CD4-positive, alpha-beta T cell treated with Interleukin-1 beta for 1 hour (primary cell): ENCODE measurements at places on chromosomes 5 and 9.

- no peak for DNase-seq
These were observed 3.4 kb upstream of the APBA1 start for GRCh38 chr9:69675563-69675962.

DNA sequence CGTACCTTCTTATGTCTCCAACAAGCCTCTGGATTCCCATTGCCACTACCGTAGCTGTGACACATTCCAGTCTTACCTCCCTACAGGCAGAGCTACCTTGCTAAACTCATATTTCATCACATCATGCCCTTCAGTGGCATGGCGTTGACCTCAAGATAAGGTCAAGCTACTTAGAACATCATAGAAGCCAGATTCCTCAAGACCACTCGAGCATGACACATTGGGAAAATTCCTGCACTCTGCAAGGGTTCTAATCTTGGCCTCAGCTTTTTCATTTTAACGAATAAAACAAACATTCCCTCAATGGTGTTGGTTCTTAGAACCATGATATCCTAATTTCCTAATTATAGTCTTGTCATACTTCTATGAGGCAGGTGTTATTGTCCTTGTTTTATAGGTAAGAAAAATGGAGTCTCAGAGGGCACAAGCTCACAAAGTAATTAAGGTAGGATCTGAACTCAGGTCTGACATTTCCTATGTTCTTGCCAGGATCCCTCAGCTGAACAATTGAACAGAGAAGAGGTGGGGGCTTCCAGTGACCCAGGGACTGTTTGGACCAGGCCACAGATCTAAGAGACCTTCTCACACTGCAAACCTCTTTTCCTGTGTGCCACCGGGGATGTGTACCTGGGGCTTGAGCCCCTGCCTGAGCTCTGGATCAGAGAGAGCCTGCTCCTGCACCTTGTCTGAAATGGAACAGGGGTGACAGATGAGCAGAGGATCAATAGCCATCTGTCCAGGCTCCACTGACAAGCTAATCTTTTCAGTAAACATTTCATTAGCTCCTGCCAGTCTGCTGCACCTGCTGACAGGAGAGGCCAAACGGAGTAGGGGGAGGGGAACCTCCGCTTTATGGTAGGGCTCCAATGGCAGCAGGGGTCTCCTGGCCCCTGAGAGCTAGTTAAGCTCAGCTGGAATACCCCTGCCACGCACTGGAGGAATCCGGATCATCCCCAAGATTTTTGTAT lies 49.3 kb downstream of the ALG2 start:
- DNase-seq: no peak

- no peak for DNase-seq
These were observed 20.2 kb downstream of the PBX3 start for GRCh38 chr9:125767349-125767748.

GRCh38 chr5:75281716-75282465 lies 45.2 kb upstream of the ANKRD31 start:
- DNase-seq: no peak

GRCh38 chr5:89930591-89931392 lies 478.8 kb downstream of the CETN3 start:
- no peak for DNase-seq

GRCh38 chr9:136077491-136077890 lies 17.6 kb downstream of the NACC2 start:
- DNase-seq: no peak

- no peak for DNase-seq
These were observed 79.2 kb downstream of the UBE2QL1 start for GRCh38 chr5:6527749-6528455.

- DNase-seq: no peak
These were observed 149.6 kb downstream of the TTLL11 start for GRCh38 chr9:121943463-121943862.

- no peak for DNase-seq
These were observed 6.2 kb downstream of the TUT7 start for GRCh38 chr9:86347991-86348390.

- peak; percentile 39 for DNase-seq
These were observed 68.2 kb upstream of the TNFAIP8 start for GRCh38 chr5:119287547-119288111.

DNA sequence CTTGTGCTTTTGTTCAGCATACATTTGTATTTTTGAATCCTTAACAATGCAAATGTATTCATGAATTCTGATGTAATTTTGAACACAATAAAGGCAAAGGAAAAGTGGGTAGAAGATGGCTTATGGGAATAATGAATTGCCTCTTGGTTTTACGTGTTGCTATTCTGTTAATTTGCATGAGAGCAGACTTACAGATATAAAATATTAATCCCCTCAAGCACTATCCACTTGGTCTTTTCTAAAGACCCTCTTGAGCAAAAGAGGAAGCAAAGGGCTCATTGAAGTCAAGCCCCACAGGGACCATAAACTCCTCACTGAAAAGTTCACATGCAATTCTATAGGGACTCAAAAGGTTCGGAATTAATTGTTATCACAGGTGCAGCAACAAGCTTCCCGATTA lies 51.9 kb downstream of the OSTF1 start:
- no peak for DNase-seq

DNA sequence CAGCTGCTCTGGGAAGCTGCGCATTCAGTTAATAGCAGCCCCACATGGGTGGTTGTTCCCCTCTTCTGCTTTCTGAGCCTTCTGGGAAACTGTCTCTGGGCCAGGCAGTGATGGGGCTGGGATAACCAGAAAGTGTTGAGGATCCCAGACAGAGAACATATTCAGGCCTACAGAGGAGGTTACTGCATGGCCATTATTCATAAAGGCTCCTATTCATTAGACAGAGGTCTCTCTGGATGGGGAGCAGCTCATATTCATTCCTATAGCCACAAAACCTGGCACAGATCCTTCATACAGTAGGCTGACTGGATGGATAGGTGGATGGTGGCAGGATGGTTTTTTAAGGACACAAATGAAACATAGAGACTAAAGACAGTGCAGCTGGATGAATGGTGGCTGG lies 76.3 kb downstream of the HSPA4 start:
- no peak for DNase-seq

GRCh38 chr5:50415912-50416311 lies 25.2 kb downstream of the EMB start:
- peak; percentile 31 for DNase-seq

DNA sequence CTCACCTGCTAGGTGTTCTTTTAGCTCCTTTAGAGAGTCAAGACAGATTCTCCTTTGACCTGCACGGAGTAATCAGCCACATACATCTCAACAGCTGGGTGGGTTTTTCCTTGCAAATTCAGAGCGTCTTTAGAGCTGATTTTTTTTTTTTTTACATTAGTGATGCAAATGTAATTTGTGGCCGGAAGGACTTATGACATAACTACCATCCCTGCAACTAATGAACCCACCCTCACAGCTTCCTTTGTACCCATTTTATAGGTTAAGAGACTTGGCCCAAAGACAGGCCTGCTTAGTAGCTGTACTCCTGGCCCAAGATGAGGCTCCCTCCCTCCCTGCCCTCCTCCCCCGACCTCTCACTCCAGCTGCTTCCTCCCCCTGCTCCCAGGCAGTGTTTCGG lies 69.9 kb upstream of the NIPAL4 start:
- no peak for DNase-seq

GRCh38 chr9:2016408-2017330 lies 1.5 kb downstream of the SMARCA2 start:
- DNase-seq: peak; percentile 58

DNA sequence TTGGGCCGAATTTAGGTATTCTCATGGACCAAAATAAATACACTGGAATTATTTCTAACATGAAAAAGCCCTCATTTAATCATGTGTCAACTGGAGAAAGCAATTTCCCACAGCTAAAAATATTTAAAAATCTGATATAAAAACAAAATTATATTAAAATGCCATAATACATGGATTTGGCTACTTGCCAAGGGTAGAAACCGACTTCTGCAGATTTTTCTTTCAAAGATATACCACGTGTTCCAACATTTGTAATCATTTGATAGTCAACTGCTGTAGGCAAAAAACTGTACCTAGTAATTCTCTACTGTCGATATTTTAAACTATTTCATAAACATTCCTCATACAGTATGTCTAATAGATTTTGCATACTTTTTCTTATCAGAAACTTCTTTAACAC lies 237.6 kb downstream of the FBXL17 start:
- DNase-seq: no peak

- DNase-seq: no peak
These were observed 17.3 kb downstream of the LMAN2 start for GRCh38 chr5:177334155-177334551.

- DNase-seq: no peak
These were observed 364.4 kb downstream of the GADD45G start for GRCh38 chr9:89969156-89969675.

DNA sequence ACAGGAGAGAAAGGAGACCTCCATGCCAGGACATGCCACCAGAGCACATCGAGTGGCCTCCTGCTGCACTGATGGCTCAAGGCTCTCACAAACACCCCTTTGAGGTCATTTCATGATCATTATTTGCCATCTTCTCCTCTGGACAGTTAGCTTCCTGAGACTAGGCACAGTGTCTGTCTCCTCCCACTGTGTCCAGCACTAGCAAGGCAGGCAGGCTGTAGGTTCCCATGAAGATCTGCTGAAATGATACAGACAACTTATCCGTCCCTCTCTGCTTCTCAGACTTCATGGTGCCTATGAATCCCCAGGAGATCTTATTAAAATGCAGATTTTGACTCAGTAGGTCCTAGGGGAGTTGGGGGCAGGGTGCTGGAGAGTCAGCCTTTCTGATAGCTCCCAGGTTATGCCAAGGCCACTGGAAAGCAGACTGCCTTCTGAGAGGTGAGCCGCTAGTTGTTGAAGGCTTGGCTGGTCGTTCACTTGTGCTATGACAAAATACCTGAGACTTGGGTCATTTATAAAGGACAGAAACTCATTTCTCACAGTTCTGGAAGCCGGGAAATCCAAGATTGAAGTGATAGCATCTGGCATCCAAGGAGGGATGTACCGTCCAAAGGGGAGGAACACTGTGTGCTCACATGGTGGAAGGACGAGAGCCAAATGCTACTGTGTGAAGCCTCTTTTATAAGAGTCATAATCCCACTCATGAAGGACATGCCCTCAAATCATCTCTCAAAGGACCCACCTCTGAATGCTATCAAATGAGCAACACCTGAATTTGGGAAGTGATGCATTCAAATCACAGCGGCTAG lies 183.4 kb downstream of the SPOCK1 start:
- DNase-seq: no peak

GRCh38 chr9:128787659-128788058 lies 606 bp downstream of the TBC1D13 start:
- DNase-seq: no peak

DNA sequence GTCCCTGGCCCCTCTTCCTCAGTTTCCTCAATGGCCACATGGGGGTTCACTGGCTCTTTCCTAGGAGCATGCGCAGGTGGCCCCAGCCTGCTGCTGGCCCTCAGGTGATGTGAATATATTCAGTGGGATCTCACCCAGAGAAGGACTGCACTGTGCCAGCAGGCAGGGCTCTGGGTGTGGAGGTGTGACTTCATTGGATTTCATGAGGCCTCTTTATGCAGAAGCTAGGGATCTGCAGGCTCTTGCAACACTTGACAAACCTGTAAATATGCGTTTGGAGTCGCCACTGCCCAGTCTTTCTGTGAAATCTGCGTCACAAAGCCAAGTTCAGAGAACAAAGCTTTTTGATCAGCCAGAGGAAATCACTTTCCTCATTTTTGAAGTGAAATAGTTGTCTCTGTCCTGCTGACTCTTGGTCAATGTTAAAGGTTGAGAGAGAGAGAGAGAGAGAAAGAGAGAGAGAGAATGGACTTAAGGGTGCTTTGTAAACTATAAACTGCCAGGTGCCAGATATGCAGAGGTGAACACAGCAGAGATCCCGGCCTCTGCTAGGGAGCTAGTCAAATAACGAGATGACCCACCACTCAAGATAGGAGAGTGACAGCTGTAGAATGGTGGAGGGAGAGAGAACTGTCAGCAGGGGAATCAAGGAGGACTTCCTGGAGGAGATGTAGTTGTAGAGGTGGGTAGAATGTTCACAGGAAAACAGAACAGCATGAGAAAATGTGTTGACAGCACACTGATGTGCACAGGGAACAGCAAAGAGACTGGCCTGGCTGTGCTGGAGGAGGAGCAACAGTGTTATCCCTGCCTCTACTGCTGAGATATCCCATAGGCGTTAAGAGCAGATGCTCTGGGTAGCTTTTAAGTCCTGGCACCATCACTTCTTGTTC lies 167.0 kb upstream of the ZNF618 start:
- DNase-seq: no peak

DNA sequence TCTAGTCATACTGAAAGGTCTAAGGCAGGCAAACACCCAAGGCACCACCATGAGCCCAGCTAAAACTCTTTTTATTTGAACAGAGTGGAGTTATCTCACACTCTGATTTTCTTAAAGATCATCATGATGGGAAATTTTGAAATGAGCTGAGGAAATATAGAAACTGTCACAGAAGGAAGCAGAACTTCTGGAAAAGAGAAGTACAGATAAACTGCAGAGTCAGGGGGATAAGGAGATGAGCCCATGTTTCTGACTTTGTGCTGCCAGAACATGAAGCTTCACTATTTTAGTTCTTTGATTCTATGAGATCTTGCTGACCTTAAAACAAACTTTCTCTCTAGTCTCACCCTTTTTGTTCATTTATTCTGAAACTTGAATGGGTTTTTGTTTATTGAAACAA lies 406.5 kb upstream of the EDIL3 start:
- DNase-seq: no peak

DNA sequence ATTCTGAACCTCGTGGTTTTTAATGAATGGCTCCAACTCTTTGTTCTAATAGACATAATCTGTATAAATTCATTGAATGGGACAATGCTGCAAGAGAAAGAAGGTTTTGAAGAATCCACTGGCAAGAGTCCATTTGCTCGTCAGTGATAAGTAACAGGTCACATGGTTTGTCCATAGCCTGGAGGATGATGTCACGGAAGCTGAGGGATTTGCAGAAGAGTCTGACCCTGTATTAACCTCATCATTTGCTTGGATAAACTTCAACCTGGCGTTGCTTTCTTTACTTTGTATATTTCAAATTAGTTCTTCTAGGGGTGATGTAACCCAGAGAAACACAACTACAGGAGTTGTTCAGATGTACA lies 197.4 kb downstream of the GAS1 start:
- no peak for DNase-seq

DNA sequence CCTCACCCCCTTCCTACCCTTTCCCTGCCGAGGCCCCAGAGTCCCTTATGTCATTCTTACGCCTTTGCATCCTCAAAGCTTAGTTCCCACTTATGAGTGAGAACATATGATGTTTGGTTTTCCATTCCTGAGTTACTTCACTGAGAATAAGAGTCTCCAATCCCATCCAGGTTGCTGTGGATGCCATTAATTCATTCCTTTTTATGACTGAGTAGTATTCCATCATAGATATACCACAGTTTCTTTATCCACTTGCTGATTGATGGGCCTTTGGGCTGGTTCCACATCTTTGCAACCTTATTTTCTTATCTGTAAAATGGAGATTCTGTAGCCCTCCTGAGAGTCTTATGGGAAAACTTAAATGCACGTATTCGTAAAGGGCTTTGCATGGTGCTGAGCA lies 36.8 kb downstream of the CRB2 start:
- no peak for DNase-seq

GRCh38 chr9:124264823-124265233 lies 7.1 kb downstream of the NEK6 start:
- DNase-seq: peak; percentile 61

DNA sequence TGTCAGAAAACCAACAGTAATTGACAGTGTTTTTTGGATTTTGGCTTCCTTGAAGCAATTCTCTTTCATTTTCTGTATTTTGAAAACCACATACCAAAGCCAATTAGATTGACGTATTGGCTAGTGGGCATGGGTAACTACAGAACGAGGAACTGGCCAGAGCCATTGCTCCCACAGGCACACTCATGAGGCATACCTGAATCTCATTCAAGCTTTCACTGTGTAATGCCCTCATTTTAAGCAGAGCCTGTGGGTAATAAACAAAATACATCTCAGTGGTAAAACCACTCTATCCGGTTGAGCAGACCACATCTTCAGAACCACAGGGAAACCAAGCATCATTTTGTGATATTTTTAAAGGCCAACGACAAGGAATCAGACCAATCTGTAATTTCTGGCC lies 394.1 kb downstream of the ZNF608 start:
- DNase-seq: no peak
